Osteocyte (in vitro differentiated cells): ENCODE measurements at places on chromosomes 4 and X. TPM values are rescaled to one million over a fixed set of nuclear protein-coding genes. Genes with fewer than 3 reads are reported as not detected.

TBC1D8B gene
- total RNA-seq: 10.3 and 11.0 TPM in 2 replicates

ADGRG2 gene
- 0.10 TPM in 1 of 2 replicates, not detected in the other for total RNA-seq

POU3F4 gene
- total RNA-seq: not detected in 2 replicates

CPLX1 gene
- total RNA-seq: not detected in 2 replicates

DNA sequence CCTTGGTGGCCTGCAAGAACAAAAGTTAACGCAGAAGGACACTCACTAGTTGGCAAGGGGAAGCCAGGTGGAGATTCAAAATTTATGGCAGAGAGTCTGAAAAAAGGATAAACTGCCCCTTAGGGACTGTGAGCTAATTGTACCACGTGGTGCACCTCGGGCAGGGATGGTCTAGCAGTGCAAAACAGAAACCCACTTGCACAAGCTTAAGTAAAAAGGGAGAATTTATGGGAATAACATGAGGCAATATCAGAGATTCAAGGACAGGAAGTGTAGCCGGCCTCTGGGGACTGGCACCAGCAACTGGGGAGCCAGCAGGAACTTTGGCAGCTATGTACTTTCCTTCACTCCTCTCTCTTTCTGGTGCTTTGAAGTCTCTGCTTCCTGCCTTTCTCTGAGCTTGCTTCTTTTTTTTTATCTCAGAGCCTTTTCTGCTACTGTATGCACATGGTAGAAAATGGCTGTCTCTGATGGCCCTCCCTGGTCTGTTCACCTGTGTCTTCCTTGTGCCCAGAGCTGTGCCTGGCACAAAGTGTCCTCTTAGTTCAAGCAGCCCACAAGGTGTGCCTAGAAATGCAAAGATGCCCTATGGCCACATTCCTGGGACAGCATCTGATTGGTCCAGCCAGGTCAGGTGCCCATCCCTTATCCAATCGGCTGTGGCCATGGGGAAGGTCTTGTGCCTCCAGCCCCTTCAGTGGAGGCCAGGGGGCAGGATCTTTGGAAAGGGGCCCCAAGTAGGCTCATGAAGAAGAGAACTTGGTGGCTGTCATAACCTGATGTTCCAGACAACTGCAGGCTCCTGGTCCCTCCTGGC lies 114.8 kb upstream of the ATP6AP2 start:
- no peak for DNase-seq

GRCh38 chrX:44915361-44915868 lies 42.4 kb downstream of the KDM6A start:
- DNase-seq: no peak

GRCh38 chr4:15158406-15159091 lies 156.3 kb downstream of the CPEB2 start:
- no peak for DNase-seq

DNA sequence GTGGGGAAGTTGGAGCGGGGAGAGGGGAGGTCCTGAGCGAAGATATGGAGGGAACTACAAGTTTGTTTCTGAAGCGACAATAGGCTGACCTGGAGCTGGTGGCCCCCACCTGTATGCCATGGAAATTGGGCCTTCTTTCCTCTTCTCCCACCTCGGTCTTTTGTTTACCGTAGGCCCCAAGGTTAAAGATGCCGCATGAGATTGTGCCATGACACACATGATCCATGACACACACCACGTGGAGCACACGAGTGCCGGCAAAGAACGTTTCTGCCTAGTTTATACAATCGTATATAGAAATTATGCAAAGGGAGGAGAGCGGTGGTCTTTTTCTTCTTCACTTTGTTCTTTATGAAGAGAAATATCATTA lies 408 bp downstream of the TMEM33 start:
- DNase-seq: no peak

DNA sequence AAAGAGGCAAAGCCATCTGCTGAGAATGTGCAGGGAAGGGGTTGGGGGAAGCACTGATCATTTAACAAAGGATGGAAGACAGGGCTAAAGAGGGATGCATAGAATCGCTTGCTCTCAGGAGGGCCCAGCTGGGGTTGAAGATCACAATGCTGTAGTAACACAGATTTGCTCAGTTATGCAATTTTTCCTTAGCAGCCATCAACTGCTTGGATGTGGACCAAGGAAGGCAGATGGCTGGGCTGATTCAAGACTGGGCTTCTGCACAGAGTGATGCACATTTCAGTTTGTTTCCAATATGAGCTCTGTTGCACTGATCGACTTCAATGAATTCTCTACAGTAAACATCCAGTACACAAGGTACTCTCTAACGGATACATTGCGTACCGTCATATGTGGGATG lies 127.8 kb upstream of the TBL1X start:
- DNase-seq: no peak

DNA sequence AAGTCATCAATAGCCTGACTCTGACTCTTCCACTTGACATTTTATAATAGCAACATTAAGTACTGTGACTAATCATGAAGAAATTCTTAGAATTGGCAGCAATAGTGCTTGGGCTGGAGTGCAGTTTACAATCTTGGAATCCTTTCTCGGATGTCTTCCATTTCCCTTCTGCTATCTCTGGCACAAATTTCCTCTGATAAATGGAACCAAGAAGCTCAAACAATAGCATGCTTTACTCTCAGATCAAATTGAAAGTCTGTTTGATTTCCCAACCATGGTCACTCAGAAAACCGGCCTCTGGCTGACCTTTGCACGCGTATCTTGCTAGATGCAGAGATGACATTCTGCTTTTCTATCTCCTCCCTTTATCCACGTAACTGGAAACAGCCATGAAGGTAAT lies 99.0 kb upstream of the SPANXC start:
- DNase-seq: no peak

GRCh38 chrX:154481911-154482601 lies 3.0 kb upstream of the LAGE3 start:
- no peak for DNase-seq

- no peak for DNase-seq
Measured at GRCh38 chrX:147646949-147647723, 264.6 kb upstream of the FMR1 start.

DNA sequence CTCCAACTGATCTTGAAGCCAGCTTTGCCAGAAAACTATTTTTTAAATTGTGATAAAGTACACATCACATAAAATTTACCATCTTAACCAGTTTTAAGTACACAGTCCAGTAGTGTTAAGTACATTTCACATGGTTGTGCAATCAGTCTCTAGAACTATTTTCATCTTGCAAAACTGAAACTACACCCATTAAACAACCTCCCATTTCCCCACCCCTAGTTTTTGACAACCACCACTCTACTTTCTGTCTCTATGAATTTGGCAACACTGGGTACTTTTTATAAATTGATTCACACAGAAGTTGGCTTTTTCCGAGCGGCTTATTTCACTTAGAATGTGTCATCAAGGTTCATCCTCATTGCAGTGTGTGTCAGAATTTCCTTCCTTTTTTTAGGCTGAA lies 31.0 kb downstream of the TRPC5 start:
- DNase-seq: no peak

- no peak for DNase-seq
Measured at GRCh38 chr4:33882246-33882990, 2361.9 kb downstream of the ARAP2 start.

GRCh38 chr4:115688961-115689360 lies 575.5 kb upstream of the NDST4 start:
- DNase-seq: no peak
